HFF-Myc (cell line): ENCODE measurements at places on chromosomes 16 and 17.

DNA sequence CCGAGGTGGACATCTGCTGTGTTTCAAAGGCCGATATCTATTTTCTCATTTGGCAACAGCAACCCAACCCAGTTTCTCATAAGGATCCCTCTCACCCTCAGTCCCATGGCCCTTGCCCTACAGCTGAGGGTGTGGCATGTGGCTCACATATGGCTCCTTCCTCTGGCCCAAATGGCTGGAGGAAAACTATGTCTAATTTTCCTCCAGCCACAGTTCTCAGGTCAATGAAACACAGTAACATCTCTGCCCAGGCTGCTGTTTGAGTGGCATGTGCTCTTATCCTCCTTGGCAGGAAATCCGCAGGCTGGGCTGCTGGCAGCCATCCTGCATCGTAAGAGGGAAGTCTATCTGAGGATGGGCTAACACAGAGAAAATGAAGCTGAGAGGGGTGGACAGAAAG lies 24.1 kb downstream of the SERPINF1 start:
- no peak for DNase-seq

- peak; percentile 48 for DNase-seq
These were observed 223.2 kb upstream of the PSMD7 start for GRCh38 chr16:74073456-74073855.

DNA sequence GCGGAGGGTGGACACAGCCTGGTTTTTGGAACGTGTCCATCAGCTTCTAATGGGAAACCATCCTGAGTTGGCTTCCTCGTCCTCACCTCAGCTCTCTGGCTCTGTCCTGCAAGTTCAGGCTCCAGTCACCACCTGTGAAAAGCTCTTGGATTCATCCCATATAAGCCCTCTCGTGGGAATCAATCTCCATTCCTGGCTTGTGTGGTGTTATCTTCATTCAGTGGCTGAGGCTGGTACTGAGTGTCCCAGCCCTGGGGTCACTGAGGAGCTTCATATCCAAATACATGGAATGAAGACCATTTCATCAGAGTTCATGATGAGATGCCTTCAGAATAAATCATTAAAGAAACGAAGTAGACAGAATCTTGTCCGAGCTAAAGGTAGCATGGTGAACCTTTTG lies 189.2 kb downstream of the RBFOX1 start:
- DNase-seq = no peak

DNA sequence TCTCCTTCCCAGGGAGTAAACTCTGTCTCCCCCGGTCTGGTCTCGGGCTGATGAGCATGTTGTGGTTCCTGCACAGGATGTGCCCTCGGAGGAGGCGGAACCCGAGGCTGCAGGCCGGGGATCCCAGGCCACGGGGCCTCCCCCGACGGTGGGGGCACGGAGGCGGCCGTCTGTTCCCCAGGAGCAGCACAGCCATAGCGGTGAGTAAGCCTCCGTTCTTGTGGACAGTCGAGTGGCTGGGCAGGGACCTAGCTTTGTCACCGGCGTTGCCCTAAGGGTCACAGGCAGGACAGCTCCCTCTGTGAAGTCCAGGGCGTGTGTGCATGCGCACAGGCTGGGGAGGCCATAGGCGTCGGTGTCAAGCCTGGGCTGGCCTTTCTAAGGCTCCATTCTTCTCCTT lies 3.5 kb downstream of the ZNF213 start:
- DNase-seq = no peak

GRCh38 chr16:84498859-84499620 lies 5.4 kb downstream of the MEAK7 start:
- no peak for DNase-seq

- no peak for DNase-seq
These were observed 9.8 kb downstream of the MYL4 start for GRCh38 chr17:47218896-47219430.

DNA sequence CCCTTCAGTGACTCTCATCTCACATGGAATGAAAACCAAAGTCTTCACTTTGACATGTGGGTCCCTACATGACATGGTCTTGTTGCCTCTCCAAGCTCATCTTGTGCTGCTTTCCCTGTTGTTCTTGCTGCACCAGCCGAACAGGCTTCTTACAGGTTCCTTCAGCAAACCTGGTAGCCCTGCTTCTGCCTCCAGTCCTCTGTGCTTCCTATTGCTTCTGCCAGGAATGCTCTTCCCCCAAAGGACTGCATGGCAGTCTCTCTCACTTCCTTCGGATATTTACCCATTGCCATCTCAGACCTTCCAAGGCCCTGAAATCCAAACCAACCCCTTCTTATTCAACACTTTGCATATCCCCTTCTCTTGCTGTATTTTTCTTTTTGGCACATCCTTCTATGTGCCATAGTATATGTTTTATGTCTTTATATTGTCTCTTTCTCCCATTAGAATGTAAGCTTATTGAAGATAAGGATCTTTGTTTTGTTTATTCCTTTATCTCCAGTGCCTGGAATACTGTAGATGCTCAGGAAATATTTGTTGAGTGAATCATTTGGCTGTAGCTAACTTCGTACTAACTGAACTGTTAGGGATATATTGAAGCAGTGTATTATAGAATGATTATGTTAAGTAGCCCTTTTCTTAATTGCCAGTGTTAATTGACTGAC lies 57.9 kb upstream of the SLC12A3 start:
- no peak for DNase-seq

GRCh38 chr17:30793282-30793977 lies 31.1 kb downstream of the CRLF3 start:
- no peak for DNase-seq

DNA sequence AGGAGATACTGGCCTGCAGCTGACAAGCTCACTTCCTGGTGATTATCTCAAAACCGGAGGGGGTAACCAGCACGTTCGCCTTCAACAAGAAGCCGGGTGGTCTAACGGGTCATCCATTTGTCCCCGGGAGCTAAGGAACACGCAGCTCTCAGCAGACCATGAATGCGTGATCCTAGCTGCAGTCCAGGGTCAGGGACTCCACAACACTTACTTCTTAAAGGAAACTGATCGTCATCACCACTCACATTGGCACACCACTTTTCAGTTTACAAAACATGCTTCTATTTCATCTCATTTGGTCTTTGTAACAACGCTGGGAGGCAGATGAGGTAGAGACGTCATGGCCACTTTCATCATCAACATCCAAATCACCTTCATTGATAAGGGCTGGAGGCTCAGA lies 25.2 kb downstream of the COTL1 start:
- no peak for DNase-seq

DNA sequence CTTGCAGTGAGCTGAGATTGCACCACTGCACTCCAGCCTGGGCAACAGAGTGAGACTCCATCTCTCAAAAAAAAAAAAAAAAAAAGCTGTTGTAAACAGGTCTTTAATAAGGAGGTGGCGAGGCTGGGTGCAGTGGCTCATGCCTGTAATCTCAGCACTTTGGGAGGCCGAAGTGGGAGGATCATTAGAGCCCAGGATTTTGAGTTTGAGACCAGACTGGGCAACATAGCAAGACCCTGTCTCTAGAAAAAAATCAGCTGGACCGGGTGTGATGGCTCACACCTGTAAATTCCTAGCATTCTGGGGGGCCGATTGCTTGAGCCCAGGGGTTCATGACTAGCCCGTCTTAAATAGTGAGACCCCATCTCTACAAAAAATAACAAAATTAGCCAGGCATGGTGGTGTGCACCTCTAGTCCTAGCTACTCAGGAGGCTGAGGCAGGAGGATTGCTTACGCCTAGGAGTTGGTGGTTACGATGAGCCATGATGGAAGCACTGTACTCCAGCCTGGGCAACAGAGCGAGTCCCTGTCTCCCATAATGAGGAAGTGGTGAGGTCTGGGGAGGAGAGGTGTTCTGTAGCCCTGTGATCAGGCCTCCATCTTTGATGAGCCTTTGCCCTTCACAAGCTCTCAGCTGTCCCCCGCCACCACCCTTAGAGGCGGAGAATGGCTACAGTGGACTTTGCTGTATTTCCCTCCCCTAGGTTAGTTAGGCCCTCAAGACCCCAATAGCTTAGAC lies 36.2 kb downstream of the ZNF778 start:
- DNase-seq = no peak

- DNase-seq = no peak
These were observed 156.8 kb upstream of the TNRC6C start for GRCh38 chr17:77801545-77802332.

- DNase-seq = no peak
These were observed 44.6 kb downstream of the SMIM36 start for GRCh38 chr17:55466671-55467070.

GRCh38 chr17:9021158-9021991 lies at the start of gene NTN1:
TSS of gene NTN1 (plus strand) at chr17:9021510. CDS start at chr17:9022374, 864 bp downstream.
- DNase-seq = no peak

GRCh38 chr17:66665194-66665593 lies 169.7 kb upstream of the CACNG5 start:
- no peak for DNase-seq

DNA sequence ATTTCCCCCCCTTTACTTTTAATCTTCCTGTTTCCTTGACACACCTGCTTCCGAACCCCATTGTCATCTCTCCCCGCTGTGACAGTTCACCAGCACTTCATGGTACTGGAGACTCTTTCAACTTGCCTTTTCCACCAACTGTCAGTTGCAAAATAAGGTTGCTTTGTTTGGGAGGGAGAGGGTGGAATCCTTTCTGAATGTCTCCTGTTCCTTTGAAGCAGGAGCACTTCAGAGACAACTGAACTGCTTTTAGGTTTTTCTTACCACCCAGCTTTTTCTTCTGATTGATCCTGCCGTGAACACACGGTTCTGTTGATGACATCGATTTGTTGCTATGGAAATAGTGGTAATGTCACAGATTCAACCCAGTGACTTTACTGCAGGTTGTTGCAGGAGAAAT lies 42.0 kb downstream of the RPA1 start:
- DNase-seq = no peak

DNA sequence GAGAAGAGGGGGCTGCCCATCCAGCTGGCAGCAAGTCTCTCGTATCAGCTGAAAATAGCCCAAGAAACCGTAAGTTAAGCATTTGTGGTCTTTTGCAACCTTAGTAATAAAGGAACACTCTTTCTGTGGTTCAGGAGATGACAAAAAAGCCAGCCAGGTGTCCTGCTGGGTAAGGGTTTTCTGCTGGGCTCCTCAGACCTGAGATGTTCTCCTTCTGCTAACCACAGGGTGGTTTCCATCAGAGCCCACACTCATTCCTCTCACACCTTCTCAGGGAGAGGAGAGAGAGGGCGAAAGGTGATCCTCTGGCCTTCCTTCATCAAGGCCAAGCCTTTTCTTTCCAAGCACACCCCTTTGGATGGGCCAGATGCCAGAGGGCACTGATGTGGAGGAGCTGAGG lies 70.7 kb downstream of the TEX14 start:
- DNase-seq = no peak

GRCh38 chr17:73605444-73605843 lies 38.8 kb downstream of the SDK2 start:
- DNase-seq = no peak

DNA sequence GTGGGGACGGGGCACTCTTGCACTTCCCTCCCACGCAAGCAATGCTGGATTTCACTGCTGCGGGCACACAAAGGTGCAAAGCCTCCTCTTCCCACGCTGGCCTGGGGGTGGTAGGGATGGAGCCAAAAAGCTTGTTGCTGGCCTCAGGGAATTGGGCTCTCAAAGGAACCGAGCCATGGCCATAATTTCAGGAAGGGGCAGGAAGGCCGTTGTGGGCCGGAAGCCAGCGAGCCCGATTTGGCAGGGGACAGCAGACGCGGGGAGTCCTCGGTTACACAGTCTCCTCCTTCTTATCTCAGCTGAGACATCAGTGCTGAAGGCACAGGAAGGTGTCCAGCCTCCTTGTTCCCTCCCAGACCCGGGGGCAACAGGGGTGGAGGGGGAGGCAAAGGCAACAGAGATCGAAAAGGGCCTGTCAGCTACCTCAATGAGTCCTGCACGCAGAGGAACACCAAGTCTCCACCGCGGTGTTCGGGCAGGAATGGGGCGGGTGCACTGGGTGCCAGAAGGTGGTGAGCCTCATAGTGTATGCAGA lies 59.5 kb downstream of the SLFN11 start:
- no peak for DNase-seq

- DNase-seq = peak; percentile 43
These were observed 9.7 kb downstream of the ETV4 start for GRCh38 chr17:43536236-43536992.

- DNase-seq = no peak
These were observed 4.6 kb downstream of the RASD1 start for GRCh38 chr17:17491546-17491988.

- DNase-seq = no peak
These were observed 33.0 kb upstream of the ZNF750 start for GRCh38 chr17:82872591-82873520.

- no peak for DNase-seq
These were observed 47.0 kb upstream of the ZNF423 start for GRCh38 chr16:49902908-49903307.

DNA sequence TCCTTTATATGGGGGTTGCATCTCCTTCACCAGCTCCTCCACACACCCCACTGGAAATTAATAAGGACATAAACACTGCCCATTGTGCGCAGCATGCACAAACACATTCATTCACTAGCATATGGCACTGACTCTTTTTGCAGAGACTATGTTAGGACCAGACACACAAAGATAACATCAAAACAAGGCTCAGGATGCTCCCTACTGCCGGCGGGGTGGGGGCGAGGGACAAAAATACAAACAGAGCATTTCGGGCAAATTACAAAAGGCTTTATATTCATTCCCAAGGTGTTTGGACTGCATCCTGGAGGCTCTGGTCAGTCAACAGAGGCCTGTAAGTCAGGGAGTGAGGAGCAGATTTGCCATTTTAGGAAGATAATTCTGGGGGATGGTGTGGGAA lies 299.7 kb downstream of the SLC39A11 start:
- no peak for DNase-seq

DNA sequence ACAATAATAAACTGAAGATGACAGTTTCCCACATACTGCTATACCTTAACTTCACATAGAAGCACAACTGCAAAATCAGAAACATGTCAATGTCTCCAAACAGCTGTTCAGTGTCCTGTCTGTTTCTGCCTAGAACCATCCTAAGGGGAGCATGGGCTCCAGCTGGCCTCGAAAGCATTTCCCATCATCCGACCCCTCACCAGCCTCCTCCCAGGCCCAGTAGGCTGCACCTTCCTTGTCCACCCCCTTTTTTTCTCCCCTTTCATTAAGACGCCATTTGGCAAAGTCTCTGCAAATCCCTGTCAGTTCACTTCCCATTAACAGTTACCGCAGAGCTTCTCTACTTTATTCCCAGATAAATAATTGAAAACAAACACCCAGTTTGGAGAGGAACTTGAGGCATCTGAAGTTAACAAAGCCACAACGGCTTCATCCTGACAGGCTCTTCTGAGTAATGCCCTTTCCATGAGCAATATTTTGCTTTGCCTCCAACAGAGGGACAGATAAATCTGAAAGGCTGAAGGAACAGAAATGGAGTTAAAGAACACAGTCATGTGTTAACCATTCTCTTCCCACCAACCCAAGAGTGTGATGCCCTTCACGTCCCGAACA lies 65.3 kb downstream of the SLC39A11 start:
- no peak for DNase-seq

GRCh38 chr17:77374170-77374936 lies 233.6 kb downstream of the SEC14L1 start:
- no peak for DNase-seq
